NCI-H524 treated with DMSO at 0.1 percent for 48 hours (cell line): ENCODE measurements at places on chromosomes 1 and 21.

DNA sequence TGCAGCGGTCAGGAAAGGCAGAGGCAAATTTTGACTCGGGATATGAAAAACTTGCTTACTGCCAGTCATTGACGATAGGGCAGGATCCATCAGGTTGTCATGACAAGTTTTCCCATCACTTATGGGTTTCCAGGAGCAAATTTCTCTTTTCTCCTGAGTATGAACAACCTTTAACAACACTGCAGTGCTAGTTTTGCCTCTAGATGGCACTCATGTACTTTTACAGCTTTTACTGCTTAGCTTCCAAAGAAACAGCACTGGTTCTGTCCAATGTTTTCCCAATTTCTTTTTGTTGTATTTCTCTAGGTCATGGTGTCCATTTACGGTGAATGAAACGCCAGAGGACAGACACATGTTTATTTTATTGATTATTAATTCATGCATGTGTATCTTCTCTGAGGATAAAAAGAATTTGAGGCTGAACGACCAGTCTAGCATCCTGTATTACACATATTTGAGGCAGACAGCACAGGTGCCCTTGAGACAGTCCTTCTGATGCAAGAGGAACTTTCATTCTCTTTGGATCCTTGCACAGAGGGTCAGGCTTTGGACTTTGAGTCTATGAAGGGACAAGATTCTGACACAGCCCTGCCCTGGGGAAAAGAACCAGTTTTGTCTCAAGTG is 112.3 kb upstream of the TRABD2B start:
- DNase-seq, result peak; percentile 7

DNA sequence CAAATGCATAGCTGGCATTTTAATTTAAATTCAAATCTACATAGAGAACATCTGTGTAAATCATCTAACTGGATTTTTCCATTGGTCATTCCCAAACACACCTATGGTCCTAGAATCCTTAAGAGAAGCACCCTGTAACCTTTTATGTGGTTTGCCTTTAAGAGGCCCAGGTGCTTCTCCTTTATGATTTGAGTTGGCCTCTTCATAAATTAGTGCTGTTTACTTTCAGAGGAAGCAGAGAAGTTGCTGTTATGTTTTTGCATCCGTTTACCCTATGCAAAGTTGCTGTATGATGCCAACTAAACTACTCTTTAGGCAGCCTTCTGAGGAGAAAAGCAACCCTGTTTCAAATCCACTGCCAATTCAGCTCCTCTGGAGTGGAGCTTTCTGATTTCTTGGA is 193.8 kb downstream of the HS2ST1 start:
- no peak for DNase-seq

DNA sequence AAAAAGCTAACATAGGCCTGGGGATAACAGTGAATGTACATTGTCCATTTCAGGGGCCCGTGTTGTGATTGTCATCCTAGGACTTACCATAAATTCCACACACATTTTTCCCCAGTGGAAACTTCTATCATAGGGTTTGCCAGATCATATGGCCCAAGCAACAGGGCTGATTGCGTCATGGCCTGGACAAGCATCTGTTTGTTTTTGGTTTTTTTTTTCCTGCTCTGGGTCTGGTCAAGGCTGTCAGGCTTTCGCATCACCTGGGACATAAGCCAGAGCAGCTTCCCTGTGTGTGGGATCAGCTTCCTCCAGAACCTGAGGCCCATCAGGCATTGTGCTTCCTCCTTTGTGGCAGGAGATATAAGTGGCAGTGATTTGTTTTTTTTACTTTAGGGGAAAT is 598.5 kb upstream of the USP24 start:
- no peak for DNase-seq

DNA sequence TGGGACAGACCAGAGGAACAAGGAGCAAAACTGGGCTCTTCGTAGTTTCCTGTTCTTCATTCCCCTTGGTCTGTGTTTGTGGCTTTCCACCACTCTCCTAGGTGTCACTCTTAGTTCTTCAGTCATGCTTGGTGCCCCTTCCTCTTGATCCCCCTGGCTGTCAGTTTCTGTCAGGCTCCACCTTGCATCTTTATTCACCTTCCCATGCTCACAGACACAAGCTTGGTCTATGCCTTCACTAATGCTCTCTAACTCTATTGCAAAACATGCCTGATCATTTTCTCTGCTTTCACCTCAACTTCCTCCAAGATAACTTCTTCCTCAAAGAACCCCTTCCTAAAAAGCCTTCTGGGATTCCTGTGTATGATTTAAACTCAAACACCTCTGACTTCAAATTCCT is 122.9 kb downstream of the GLUL start:
- no peak for DNase-seq

- DNase-seq, result no peak
Measured at GRCh38 chr1:17772615-17773212, 17.6 kb downstream of the ACTL8 start.

DNA sequence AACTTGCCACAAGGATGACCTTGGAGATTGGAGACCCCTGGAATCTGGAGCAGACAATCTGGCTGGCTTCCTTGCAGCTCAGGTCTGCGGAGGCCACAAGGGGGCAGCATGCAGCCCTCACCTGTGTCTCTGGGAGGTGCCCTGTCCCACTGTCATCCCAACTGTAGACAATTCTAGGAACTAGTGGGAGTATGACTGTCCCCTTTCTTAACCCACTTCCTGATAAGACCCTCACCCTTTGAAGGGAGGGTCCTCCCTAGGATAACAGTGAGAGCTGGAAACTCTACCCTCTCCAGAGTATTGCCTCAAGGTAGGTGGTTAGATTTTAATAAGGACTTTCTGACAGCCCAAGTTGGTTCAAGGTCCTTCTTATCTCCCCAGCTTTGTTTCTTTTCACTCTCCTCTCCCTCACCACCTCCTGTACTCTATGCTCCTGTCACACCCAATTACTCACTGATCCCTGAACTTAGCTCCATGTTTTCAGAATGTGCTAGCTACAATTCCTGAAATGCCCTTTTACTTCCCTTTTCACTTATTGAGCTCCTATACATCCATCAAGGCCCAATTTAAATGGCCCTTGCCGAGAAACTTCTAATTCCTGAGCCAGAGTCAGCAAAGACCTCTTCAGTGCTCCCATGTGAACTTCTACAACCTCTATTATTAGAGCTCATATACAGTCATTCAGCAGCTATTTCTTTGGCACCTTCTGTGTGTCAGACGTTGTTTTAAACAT is 9.2 kb upstream of the KCNQ4 start:
- no peak for DNase-seq

- no peak for DNase-seq
Measured at GRCh38 chr1:108598340-108598739, 38.4 kb downstream of the EEIG2 start.

- DNase-seq, result no peak
Measured at GRCh38 chr1:99811747-99812146, 38.4 kb upstream of the AGL start.

DNA sequence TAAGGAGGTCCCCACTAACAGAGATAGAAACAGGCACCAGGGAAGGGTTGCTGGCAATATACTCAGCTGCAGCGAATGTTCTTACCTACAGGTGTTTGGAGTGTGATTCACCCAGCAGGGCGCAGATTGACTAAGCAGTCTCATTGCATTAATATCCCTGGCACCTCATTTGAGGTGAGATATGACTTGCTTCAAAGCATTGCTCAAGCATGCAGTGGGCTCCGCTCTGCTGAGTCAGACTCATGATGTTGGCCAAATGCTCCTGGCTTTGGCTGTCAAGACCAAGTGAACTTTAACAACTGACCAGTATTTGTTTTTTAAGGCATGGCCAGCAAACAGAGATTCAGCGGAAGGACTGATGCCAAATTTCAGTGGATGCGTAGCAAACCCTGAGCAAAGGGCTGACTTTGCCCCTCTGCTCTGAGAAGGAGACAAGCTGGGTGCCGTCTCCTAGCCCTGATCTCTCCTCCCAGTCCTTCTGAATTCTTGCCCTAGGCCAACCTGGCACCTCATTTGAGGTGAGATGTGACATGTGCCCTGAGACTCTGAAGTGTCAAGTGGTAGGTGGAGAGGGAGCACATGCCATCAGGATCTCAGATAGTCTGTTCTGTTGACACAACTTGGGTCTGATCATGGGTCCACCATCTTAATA is 187.1 kb upstream of the COA6 start:
- no peak for DNase-seq

GRCh38 chr1:211182746-211183145 is 48.8 kb upstream of the KCNH1 start:
- DNase-seq, result no peak

DNA sequence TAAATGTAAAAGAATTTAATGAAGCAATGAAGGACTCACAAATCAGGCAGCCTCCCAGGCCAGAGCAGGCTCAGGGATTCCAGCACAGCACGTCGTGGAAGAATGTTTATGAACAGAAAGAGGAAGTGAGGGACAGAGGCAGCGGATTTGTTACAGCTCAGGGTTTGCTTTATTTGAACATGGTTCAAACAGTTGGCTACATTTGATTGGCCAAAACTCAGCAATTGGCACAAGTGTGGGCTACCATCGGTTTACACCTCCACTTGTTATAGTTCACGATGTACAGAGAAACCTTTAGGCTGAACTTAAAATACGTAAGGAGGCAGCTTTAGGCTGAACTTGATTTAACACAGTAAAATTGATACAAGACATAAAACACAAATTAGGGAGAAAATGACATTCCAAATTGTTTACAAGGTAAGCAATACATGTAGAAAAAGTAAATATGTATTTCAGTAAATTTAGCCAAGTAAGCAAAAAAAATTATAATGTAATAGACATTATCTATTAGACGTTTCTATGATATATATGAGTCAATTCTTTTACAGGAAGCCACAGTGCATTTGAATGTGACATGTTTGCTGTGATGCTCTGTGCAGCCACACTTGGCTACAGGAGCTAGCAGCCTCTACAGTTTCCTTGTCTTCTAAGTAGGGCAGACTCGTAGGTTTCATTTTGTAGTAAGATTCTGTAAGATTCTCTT is 126.5 kb downstream of the ADSS2 start:
- no peak for DNase-seq

DNA sequence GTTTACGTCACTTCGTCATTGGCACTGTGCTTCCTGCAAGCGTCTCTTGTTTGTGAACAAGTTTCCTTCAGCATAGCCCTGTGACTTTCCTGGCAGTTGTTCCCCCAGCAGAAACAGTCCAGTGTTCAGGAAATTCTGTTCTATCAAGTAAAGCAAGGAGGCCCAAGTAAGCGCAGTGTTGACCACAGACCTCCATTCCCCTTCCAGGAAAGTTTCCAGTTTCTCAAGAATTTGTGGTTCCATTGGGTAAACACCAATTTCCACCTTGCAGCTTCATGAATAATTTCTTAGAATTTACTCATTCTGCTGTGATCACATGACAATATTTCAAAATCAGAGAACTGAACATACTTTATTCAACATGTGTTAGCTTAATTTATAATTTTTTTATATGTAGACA is 88.5 kb upstream of the ETV3 start:
- DNase-seq, result no peak

- DNase-seq, result no peak
Measured at GRCh38 chr21:36962098-36962780, 4.2 kb downstream of the HLCS start.

DNA sequence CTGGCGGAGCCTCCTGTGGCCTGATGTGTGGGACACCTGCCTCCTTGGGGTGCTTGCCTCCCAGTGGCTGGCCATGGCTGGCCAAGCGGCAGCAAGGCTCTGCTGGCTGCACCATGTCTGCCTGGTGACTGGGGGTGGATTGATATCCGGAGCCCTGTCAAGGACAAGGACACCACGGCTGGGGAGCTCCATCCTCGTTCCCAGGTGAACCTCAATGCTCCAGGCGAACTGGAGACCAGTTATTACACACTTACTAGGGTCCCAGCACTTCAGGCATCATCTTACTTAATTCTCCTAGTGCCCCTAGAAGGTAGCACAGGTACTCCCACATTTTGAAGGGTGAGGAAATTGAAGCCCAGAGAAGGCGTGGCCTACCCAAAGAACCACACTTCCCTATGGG is 15.2 kb downstream of the SPATA21 start:
- no peak for DNase-seq
